EH (cell line): ENCODE measurements at places on chromosomes 12 and 14.

- DNase-seq, result peak; percentile 36
These were observed 134.8 kb upstream of the FUT8 start for GRCh38 chr14:65277580-65278270.

DNA sequence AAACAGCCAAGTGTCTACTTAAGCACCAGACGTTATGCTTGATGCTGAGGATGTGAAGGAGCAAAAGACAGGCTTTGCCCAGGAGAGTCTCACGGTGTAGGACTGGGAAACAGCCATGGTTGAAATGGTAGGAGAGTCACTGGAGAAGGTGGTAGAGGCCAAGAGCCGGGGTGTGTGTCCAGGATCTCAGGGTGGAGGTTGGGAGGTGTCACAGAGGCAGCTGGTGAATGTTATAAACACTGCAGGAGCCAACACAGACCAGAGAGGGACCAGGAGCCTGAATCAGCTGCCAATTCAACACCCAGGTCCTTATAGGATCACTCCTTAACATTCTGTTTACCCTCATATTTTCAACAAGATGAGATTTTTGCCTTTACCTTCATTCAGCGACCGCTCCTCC is 7.5 kb downstream of the NID2 start:
- no peak for DNase-seq

DNA sequence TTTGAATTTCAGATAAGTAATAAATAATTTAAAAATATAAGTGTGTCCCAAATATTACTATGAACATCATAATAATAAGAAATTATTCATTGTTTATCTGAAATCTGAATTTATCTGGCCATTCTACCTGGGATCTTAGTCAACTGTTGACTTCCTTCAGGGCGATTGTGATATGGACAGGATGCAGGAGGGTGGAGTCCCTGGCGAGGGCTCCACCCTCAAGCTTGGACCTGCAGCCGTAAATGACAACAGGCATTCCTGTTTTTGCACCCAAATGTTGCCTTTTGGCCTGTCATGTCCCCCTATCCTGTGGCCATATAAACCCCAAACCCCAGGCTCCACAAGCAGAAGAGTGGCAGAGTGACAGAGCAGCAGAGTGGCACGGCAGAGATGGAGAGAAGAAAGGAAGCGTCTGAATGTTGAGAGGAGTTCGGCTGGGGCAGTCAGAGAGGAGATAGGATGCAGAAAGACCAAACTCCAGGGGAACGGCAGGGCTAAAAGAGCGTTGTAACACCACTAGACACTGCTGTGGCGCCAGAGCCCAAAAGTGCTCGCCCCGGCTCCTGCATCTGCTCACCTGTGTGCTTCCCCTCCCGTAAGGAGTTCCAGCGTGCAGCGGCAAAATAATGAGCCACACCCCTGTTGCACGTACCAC is 39.4 kb upstream of the FUT8 start:
- no peak for DNase-seq

DNA sequence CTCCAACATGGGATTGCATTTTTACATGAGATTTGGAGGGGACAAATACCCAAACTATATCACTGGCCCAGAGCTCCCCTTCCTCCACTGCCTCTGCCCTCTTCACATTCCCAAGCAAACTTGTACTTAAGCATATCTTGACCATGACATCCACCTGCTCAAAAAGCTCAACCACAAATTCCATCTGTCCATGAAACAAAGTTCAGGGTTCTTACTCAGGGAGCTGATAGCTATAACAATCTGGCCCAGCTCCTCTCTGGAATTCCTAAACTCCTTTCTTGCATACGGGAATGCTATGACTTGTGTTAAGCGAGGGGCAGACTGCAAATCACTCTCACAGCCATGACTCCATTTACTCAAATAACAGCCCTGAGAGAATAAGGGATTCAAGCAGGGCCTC is 152.1 kb downstream of the GALC start:
- no peak for DNase-seq

DNA sequence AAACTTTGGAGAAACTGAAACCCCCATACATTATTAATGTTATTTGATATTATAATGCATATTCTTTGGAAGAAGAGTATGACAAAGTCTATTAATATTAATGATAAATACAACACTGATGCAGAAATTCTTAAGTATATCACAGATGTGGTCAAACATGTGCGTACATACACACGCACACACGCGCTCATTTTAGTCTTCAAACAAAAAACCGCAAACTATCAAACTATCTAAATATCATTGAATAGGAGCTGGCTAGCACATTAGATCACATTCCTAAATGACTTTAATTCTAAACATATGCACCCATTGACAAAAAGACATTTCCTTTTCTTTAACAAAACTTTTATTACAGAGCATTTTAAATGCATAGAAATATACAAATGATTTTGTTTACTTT is 872.7 kb downstream of the SLC16A7 start:
- DNase-seq, result no peak
